Endothelial cell (in vitro differentiated cells): ENCODE measurements at places on chromosomes 7 and 10. TPM values are rescaled to one million over a fixed set of nuclear protein-coding genes. Genes with fewer than 3 reads are reported as not detected.

The EPO gene
- total RNA-seq: 0.33 TPM

DNA sequence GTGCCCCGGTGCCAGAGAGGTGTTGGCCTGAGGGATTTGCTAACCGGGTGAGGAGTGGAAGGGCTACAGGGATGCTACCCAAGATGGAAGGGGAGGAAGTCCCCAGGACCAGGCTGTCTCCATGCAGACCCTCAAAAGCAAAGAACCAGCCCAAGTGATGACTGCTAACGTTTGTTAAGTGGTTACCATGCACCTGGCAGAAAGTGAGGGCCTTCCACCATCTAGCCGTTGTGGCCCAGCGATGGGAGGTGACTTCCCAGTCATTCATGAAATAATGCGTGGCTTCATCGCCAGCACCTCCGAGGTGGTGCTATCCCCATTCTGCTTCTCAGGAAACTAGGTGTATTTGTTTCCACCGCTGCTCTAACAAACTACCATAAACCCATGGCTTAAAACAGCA is 86.8 kb upstream of the LANCL2 start:
- H3K4me3 ChIP-seq: no peak overlapping the region
- peaks cover 5% of the 10 kb centered on the region for H3K27me3 ChIP-seq
- no peaks in the 10 kb centered on the region for H3K4me1 ChIP-seq
- peaks cover 4% of the 10 kb centered on the region for H3K36me3 ChIP-seq
- H3K27ac ChIP-seq: no peak overlapping the region
- no peak for DNase-seq

GRCh38 chr10:117790179-117790578 is 247.6 kb downstream of the EMX2 start:
- H3K4me1 ChIP-seq: no peaks in the 10 kb centered on the region
- DNase-seq: no peak
- H3K4me3 ChIP-seq: no peak overlapping the region
- peaks cover 10% of the 10 kb centered on the region for H3K27me3 ChIP-seq

GRCh38 chr7:24974026-24974832 is 5.7 kb downstream of the OSBPL3 start:
- H3K4me3 ChIP-seq: no peak overlapping the region
- DNase-seq: no peak
- peaks cover 7% of the 10 kb centered on the region for H3K4me1 ChIP-seq
- H3K27me3 ChIP-seq: peaks cover 2% of the 10 kb centered on the region
- no peaks in the 10 kb centered on the region for H3K36me3 ChIP-seq

GRCh38 chr7:64905133-64905532 is 2.1 kb downstream of the ZNF273 start:
- peaks cover 29% of the 10 kb centered on the region for H3K4me1 ChIP-seq
- H3K27me3 ChIP-seq: no peaks in the 10 kb centered on the region
- no peak for DNase-seq

The EN2 gene
- total RNA-seq: 2.1 TPM

DNA sequence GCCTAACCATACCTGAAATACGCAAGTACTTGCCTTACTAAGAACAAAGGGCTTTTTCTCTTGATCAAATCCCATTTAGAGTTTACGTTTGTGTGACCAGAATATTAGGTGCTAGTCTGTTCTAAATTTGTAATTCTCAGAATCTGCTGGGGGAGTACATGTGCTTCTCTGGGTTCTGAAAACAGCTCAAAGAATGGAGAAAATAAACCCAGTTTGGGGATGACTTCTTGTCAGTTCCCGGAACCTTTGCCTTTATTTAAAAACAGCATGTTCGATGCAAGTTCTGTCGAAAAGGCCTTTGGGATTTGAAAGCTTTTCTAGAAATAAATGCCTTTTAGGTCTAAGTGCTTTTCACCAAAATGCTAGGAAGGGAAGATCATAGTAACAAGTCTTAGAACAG is 147.0 kb downstream of the ARID5B start:
- H3K27ac ChIP-seq: no peak overlapping the region
- H3K4me1 ChIP-seq: peaks cover 20% of the 10 kb centered on the region
- H3K36me3 ChIP-seq: no peaks in the 10 kb centered on the region
- H3K4me3 ChIP-seq: no peak overlapping the region

- no peaks in the 10 kb centered on the region for H3K36me3 ChIP-seq
- no peak overlapping the region for H3K27ac ChIP-seq
- H3K27me3 ChIP-seq: no peaks in the 10 kb centered on the region
- H3K4me1 ChIP-seq: no peaks in the 10 kb centered on the region
These were observed 1560.0 kb upstream of the LRRTM3 start for GRCh38 chr10:65365878-65366277.

DNA sequence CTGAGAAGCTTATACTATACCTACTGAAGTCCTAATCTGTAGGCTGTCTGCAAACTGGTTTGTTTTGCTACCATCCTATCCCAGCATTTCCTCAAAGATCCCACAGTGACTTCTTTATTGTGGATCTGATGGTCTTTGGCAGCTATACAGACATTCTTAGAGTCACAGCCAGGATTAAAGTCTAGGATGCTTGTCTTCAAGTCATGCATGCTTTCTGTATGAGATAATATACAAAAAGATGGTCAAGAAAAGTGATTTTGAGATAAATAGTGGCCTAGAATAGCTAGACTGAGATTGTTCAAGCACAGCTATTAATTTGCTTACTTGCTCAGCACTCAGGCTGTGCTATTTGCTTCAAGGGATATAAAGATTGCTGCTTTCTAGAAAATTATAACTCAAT is 454.4 kb downstream of the AUTS2 start:
- peaks cover 3% of the 10 kb centered on the region for H3K27me3 ChIP-seq
- H3K4me1 ChIP-seq: peaks cover 28% of the 10 kb centered on the region
- no peak overlapping the region for H3K4me3 ChIP-seq
- no peaks in the 10 kb centered on the region for H3K36me3 ChIP-seq
- no peak overlapping the region for H3K27ac ChIP-seq

The CRYGN gene
- not detected for total RNA-seq

GRCh38 chr10:127046975-127047877 is 142.0 kb downstream of the DOCK1 start:
- H3K27ac ChIP-seq: no peak overlapping the region
- no peaks in the 10 kb centered on the region for H3K4me1 ChIP-seq
- H3K36me3 ChIP-seq: peaks cover 16% of the 10 kb centered on the region
- no peak for DNase-seq
- H3K27me3 ChIP-seq: no peaks in the 10 kb centered on the region

- DNase-seq: no peak
- H3K4me3 ChIP-seq: no peak overlapping the region
- no peaks in the 10 kb centered on the region for H3K36me3 ChIP-seq
- H3K27me3 ChIP-seq: peaks cover 4% of the 10 kb centered on the region
These were observed 75.6 kb upstream of the LYZL2 start for GRCh38 chr10:30705101-30705624.

The MMD2 gene
- total RNA-seq: not detected

DNA sequence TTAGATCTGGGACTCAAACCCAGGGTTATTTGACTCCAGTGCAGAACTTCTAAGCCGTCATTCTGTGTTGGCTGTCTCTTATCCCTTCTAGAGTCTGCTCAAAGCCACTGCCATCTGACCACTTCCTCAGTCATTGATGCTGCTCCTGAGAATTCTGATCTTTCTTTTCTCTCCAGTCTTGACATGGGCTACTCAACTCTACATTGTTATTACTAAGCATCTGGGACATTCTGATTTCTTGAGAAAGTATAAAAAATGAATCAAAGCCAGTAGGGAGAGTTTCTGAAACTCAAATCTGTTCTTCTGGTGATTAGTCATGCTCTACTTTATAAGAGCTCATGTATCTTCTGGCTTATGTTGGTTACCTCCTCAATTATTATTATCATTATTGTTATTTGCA is 48.7 kb downstream of the ANK3 start:
- peaks cover 2% of the 10 kb centered on the region for H3K4me1 ChIP-seq
- no peak overlapping the region for H3K4me3 ChIP-seq
- H3K27ac ChIP-seq: no peak overlapping the region
